ENCODE measurements at places on chromosomes 2 and 18.

- DNase-seq = no peak
Measured at GRCh38 chr2:233386382-233387041, 32.2 kb downstream of the DGKD start.

DNA sequence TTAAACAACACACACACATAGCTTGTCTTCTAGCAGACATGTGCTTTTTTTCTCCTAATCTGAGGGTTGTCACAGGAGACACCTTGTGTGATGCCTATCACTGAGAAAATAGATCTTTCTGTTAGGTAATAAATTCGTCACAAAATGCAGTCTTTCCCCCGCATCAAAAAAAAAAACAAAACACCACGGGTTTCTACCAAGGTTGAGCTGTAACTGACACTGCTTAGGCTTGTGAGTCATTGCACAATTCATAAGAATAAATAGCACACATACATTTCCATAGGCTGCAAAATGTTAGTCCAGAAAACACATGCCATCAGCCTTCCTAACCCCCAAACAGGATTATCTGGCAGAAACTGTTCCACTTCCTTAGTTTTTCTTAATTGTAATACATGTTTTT lies 6.5 kb downstream of the TMEM163 start:
- DNase-seq = no peak

- DNase-seq = no peak
Measured at GRCh38 chr2:239131521-239131920, 269.3 kb downstream of the HDAC4 start.

GRCh38 chr18:41693008-41693407 lies 262.0 kb upstream of the PIK3C3 start:
- DNase-seq = no peak

- no peak for DNase-seq
Measured at GRCh38 chr2:168995744-168996143, 35.4 kb downstream of the ABCB11 start.

GRCh38 chr2:36329251-36329650 lies 26.3 kb upstream of the CRIM1 start:
- no peak for DNase-seq

DNA sequence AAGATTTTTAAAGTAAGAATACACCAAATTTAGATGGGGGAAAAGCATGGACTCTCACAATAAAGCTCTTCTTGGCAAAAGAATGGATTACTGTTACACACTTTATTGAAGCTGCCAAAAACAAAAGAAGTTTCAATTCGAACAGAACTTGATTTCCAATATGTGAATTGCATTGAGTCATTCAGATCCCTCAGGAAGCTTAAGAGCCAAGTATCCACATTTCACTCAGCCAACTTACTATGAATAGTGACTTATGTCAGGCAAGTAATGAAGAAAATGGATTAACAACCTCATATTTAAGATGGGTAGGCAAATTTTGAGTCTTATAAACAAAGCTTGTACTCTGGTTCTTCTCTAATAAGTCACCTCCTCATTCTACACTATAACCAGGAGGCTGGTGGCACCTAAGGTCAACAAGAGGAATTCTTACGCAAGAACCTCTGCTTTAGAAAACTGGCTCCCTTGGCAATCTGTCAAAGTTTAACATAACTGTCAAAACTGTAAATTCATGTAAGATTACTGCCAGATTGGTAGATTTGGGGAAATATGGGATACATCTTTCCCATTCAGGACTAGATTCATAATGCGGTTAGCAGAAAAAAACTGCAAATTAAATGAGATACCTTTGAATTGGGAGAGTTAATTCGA lies 6.0 kb downstream of the HADHA start:
- no peak for DNase-seq

DNA sequence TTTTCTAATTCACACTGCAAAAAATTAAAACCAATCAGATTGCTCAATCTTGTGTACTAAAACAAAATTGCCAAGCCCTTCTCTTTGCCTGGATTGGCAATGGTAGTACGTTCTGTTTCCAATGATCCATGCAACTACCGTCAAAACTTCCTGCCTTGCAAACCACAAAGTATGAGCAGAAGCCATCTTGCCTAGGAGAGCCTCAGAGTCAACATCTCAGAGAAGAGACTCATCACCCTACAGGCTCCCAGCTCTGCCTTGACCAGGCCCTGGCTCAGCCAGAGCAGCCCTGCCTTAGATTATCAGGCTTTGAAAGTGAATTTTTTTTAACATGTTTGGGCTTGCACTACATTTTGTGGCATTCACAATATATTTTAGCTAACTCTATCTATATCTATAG lies 574.1 kb downstream of the SATB2 start:
- no peak for DNase-seq

- no peak for DNase-seq
Measured at GRCh38 chr18:9792565-9793245, 84.6 kb downstream of the RAB31 start.

All from cerebellar nuclear complex (tissue), 1 donor.